ENCODE measurements at places on chromosomes 6 and 20.

GRCh38 chr20:62675156-62675876 lies 33.0 kb downstream of the SLCO4A1 start:
- no peak for DNase-seq

DNA sequence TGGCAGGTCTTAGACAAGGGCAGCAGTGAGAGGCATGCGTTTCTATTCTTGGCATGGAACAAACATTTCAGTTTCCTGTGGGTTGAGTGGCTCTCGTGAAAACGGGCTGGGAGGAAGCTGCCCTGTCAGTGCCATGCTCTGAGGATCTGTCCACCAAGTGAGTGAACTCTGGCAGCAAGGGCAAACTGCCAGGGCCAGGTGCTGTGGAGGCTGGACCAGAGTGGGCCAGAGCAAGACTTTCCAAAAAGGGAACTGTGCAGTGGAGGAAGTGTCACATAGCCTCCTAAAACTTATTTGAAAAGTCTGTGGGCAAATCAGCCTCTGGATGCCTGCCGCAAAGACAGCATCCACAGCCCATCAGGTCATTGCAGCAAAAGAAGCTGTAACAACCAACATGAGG lies 44.2 kb upstream of the TAB2 start:
- no peak for DNase-seq

DNA sequence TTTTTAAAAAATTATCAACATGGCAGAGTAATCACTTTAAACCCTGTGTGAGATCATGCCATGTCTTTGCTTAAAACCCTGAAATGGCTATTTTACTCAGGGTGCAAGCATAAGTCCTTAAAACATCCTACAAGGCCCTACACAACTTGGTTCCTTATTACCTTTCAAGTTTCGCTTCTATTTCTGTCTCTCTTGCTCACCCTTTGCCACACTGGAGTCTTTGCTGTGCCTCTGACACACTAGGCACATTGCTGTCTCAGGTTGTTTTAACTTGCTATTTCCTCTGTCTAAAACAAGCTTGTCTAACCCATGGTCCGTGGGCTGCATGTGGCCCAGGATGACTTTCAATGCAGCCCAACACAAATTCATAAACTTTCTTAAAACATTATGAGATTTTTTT lies 55.6 kb downstream of the KIAA0408 start:
- DNase-seq = no peak

- DNase-seq = no peak
Measured at GRCh38 chr6:164347455-164347854, 932.9 kb downstream of the QKI start.

- DNase-seq = no peak
Measured at GRCh38 chr20:3340443-3340842, 67.0 kb downstream of the DNAAF9 start.

DNA sequence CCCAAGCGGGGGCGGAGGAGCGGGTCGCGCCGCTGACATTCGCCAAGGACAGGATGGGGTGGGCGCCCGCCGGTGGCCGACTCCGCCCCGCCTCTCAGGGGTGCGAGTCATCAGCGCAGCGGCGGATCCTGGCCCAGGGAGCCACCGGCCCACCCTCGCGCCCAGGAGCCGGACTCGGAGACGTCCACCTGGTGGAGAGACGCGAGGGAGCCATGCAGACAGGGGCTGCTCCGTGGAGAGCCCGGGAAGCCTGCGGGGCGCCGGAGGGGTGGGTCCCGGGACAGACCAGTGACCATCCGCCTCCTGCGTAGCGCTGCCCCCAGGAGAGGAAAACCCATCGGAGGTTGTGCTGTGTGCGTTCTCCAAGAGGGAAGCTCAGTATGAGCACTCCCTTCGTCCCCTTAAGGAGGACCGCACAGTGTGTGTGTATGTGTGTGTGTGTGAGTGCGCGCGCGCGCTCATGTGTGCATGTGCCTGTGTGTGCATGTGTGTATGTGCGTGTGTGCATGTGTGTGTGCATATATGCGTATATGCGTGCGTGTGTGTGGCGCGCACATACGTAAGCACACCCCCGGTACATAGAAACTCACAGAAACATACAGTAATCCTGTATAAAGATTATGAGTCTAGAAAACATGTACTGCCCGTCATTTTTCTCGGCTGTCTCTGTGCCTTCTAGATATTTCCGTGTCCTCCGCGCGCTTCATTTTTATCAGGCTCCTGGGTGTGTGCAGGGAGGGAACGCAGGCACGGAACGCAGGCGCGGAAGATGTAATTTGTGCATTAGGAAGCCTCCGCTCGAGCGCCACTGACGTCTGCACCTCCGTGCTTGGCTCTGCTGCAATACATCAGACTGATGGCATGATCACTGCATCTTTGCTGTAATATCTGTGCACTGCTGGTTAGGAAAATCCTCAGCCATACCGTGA lies 158.9 kb downstream of the TBXT start:
- no peak for DNase-seq

DNA sequence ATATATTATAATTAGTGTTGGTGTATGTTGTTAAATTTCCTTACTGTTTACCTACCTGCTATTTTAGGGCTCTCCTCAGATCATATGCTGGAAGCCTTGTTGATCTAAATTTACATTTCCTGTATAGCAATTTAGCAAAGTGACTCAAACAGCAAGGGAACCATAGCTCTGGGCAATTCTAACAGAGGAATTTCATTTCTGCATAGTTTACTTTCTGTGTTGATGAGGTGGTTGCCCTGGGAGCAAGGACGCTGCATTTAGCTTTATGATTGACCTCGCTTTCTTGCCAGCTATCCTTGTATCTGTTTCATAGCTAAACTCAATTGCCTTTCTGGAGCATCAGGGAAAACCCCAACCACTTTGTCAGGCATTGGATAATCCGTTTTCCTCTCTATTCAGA lies 810.8 kb downstream of the GRIK2 start:
- DNase-seq = no peak

- DNase-seq = no peak
Measured at GRCh38 chr20:64077541-64077875, 1.8 kb downstream of the RGS19 start.
